ENCODE measurements at places on chromosomes 12 and 14.

DNA sequence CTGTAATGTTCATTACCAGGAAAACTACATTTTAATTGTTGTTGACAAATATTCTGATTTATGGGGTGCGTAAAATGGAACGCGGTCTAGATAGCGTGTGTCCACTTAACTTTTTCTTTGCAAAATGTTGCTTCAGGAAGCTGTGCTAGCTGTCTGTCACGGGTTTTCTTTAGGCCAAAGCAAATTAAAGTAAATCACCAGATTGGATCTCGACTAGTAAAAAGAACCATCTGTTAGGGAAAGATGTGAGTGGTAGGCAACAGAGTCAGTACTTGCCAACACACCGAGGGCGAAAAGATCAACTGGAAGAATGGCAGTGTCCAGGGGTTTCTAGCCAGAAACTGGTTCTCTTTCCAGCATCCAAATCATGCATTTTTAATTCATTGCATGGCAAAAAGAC is 404.9 kb upstream of the TMPO start:
- DNase-seq = no peak

- no peak for DNase-seq
These were observed 49.2 kb upstream of the NCOR2 start for GRCh38 chr12:124616394-124617221.

- DNase-seq = no peak
These were observed 132.8 kb upstream of the HIF1A start for GRCh38 chr14:61562321-61563161.

DNA sequence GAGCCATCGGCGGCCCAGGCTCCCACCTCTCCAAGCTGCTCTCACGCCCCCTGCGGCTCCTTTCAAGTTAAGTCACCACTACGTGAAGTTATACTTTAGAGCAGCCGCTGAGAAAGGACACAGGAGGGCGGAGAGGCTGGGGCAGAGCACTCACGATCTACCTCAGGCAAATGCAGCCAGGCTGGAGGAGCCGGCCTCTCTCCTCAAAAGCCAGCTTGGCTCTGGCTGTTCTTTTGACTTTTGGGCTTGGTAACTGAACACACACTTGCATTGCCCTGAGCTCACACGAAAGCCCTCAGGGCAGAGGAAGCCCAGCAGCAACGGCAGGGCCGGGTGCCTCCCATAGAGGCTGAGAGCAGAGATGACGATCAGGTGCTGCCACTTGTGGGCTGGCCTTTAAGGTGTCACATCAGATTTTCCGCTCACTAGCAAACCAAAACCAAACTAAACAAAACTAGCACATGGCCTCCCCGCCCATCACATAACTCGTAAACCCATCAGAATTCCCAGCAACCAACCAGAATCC is 75.2 kb downstream of the PITPNM2 start:
- peak; percentile 71 for DNase-seq

DNA sequence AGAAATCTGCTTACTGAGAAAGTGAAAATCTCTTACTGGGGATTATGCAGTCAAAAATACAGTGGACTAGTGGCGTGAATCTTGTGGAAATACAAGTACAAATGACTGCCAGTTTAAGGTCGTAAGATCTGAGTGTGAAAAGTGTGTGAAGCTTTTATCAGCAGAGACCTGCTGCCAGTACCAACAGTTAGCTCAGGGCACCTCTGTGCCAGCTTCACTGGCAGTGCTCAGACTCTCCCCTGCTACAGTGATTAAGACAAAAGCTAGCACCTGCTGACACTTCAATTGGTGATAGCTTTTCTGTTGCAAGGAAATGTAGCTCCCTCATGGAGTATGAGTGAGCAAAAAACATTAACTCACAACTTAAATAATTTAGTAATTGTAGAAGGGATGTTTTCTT is 185.1 kb downstream of the ANO6 start:
- DNase-seq = no peak

- no peak for DNase-seq
These were observed 82.7 kb downstream of the PPP2R5C start for GRCh38 chr14:101844219-101844618.

DNA sequence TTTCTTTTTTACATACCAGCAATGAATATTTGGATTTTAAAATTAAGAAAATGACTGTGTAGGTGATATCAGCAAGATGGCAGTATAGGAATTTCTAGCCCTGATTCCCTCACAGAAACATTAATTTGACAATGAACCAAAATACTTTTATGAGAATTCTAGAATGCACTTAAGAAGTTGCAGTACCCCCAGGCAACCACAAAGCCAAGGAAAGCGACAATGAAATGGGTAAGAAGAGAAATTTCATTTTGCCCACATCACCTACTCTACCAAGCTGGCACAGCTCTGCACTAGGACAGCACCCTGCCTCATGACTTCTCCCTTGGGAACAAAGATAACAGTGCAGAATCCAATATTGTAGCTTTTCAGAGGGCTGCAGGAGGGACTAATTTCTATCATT is 6.6 kb downstream of the OR9K2 start:
- DNase-seq = no peak

GRCh38 chr12:70840656-70841350 is 79.7 kb downstream of the PTPRR start:
- no peak for DNase-seq

- no peak for DNase-seq
These were observed 135.5 kb downstream of the PAWR start for GRCh38 chr12:79555028-79555925.

DNA sequence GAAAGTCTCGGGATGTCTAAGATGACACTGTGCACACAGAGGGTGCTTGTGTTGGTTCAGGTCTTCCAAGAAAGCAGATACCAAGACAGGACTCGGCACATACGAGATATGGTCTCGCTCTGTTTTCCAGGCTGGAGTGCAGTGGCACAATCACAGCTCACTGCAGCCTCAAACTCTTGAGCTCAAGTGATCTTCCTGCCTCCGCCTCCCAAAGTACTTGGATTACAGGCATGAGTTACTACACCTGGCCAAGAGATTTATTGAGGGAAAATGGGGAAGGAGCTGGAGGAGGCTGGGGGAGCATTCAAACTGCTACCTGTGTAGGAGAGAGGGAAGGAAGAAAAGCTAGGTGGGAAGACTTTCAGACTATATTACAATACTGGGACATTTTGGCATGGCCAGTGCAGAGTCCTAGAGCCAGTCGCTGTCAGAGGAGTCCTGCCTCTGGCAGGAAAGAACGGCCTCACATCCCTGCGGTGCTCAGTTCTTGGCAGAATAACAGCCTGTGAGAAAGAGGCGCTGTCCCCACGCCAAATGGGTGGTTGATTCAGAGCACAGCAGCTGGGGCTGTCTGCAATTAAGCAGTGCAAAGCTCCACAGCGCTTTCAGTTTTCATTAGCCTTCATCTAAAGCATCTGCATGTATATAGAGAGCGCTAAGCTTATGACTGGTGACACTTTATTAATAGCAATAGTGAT is 18.3 kb downstream of the SLC17A8 start:
- no peak for DNase-seq

DNA sequence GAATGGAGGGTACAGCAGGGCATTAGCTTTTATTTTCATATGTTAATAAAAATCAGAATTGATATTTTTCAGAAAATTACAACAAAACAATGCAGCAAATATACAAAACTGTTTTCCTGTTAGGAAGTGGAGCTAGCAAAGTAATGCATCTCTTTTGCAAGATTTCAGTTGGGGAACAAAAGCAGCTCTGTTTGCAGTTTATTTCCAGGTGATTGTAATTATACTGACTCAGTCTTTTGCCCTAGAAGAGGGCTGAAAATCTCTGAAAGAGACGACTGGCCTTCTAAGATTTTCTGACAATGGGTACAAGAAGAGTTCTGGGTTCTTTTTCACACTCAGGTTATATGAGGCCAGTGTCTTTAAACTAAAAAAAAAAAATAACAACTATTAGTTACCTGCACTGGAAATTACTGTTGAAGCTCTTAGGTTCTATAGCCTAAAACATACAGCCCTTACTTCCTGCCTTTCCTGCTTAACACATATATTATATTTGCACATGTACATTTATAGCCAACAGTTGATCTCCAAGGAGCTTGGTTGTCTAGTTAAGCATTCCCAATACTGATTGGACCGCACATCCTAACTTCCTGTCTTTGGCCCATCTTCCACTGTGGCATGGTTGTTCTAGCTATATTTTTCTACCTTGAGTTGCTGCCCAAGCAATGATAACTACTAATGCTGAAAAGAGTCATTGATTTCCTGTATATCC is 199.1 kb upstream of the KRR1 start:
- no peak for DNase-seq

GRCh38 chr12:49086116-49086515 is 8.5 kb downstream of the DHH start:
- no peak for DNase-seq

DNA sequence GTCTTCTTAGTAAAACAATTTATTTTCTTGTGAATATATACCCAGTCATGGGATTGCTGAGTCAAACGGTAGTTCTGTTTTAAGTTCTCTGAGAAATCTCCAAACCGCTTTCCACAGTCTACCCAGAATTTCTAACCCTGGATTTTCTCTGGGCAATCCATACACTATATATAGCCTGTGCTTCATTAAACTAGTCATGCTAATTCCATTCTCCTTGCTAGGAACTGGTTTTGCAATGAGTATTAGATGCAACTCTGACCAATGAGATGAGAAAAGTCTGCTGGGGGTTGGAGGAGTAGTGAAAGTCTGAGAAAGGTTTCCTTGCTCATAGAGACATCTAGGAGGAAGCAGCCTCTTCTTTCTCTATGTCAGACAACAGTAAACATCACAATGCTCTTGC is 196.1 kb upstream of the CDKN3 start:
- no peak for DNase-seq

DNA sequence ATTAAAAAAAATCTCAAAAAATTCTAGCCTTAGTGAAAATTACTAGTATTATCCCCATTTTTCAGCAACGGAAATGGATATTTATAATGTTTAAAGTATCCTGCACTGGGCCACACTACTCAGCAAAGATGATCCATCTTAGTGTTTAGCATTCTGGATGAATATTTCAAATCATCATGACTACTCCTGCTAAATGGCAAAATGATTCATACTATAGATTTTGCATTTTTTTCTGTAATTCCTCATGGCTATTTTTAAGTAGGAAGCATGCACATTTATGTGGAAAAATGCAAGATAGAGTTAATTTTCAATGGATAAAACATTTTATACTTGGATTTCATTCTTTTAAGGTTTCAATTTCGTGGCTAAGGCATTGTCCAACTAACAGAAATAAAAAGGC is 59.6 kb downstream of the LRFN5 start:
- DNase-seq = no peak

- no peak for DNase-seq
These were observed 781.2 kb downstream of the FLRT2 start for GRCh38 chr14:86311151-86311550.

GRCh38 chr12:10672231-10672868 is 1.5 kb downstream of the STYK1 start:
- peak; percentile 57 for DNase-seq

- no peak for DNase-seq
These were observed 49.9 kb downstream of the GTF2A1 start for GRCh38 chr14:81170829-81171195.

DNA sequence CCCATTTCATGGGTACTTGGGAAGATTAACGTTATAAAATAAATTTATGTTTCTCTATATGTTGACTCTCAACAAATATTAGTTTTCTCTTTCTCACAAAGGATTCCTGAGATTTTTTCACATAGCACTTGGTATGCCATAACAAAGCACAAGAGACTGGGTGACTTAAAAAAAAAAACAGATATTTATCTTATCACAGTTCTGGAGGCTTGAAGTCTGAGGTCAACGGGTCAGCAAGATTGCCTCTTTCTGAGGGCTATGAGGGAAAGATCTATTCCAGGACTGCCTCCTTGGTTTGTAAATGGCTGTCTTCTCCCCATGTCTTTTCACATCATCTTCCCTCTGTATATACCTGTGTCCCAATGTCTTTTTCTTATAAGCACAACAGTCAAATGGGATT is 153.5 kb upstream of the DIO2 start:
- DNase-seq = no peak

DNA sequence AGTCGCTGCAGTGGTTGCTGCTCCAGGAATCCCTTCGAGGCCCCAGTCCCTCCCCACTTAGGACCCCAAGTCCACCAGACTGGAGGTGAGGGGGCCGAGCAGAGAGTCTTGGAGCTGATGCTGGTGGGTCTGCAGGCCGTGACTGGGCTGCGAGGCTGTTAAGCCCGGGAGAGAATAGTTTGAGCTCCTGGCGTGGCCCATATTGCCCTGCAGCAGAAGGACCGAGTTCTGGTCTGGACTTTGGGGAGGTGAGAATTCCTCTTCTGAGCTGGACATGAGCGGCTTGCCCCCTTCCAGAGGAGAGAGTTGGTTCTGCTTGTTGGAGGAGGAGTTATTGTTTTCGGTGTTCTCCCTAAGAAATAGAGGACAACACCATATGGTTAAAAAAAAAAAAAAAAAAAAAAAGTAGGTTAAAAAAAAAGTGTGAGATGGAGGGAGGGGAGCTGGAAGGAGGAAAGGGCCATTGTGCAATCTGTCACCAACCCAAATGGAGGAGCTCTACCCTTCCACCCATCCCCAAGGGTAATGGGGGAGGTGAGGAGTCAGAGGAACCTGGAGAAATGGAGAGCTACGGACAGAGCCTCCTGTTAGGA is 3.0 kb downstream of the SIX1 start:
- no peak for DNase-seq

- DNase-seq = no peak
These were observed 43.2 kb upstream of the BBS10 start for GRCh38 chr12:76391461-76391860.

DNA sequence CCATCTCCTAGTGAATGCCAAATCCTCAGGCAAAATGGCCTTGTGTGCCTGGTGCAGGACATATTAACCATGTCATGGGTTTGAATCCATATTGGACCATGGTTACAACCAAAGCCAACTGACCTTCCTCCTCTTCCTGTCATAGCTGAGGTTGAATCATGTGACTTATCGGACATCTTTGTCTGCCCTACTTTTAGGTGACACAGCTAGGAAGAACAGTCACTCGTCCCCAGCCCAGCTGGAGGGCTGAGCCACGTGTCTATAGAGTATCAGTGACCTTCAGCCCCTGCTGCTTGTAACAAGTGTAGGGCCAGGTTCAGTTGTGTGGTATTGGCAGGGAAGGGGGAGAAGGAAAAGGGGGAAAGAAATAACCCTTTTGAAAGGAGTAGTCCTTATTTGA is 225.2 kb downstream of the KTN1 start:
- no peak for DNase-seq

DNA sequence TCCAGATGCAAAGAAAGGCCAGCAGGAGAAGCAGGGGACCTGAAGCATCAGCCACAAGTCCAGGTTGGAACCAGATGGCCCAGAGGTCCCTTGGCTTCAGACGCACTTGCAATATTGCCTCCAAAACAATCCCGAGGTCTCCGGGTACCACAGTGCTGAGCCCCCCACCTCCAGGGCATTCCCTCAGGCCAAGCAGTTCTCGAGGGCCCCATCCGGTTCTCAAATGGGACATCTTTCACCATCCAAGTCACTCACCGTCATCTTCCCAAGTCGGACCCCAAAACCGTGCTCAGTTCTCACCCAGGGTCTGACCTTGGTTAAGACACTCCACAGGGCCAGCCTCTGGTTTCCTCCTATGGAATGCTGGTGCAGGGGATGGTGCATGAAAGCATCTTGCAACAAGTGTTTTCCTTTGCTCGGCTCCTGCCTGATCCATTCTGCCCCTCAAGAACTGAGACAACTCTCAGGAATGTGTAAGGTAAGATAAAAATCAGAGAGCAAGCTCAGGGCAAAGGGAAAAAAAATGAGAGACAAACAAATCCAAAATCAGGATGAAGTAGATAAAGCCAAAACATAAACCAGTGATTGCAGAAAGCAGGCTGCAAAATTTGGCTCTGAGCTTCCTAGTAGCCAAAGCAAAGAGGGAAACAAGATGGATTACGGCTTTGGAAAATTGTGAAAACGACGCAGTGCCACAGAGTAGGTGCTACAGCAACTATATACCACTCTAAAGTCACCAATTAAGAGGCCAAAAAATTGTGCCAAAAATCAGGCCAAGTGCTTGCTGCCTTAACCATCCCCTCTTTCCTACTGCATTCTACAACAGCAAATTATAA is 8.0 kb downstream of the NCOR2 start:
- no peak for DNase-seq
